ENCODE measurements at places on chromosomes 2 and 18. TPM values are rescaled to one million over a fixed set of nuclear protein-coding genes. Genes with fewer than 3 reads are reported as not detected.

DNA sequence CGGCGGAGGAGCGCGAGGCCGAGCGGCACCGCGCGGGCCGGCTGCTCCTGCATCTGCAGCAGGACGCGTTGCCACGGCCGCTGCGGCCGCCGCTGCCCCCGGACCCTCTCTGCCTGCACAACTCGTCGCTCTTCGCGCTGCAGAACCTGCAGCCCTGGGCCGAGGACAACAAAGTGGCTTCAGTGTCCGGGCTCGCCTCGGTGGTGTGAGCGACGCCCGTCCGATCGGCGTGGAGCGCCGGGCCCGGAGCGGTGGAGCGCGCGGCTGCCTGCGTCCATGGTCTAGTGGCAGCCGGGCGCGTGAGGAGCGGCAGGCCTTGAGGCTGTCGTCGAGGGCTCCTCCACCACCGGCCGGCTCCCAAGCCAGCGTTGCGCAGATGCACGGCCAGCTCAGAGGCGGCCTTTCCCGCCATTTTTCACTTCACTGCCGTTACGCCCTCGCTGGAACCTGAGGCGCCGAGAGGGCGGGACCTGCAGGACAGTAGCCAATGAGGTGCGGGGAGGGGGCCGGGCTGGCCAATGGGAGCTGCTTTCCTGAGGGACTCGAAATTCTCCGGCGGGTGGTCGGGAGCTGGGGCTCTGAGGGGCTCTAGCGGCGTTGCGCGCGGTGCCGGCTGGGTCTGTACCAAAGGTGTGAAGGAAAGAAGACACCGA is 1.9 kb downstream of the TLX2 start:
- no peak overlapping the region for H3K27ac ChIP-seq
- peak overlapping the region; percentile 57 for H3K4me3 ChIP-seq
- H3K4me1 ChIP-seq, result peaks cover 15% of the 10 kb centered on the region
- peaks cover 100% of the 10 kb centered on the region for H3K27me3 ChIP-seq
- no peaks in the 10 kb centered on the region for H3K36me3 ChIP-seq
- DNase-seq, result peak; percentile 95

Gene GPR35
- total RNA-seq, result 0.39 TPM

DNA sequence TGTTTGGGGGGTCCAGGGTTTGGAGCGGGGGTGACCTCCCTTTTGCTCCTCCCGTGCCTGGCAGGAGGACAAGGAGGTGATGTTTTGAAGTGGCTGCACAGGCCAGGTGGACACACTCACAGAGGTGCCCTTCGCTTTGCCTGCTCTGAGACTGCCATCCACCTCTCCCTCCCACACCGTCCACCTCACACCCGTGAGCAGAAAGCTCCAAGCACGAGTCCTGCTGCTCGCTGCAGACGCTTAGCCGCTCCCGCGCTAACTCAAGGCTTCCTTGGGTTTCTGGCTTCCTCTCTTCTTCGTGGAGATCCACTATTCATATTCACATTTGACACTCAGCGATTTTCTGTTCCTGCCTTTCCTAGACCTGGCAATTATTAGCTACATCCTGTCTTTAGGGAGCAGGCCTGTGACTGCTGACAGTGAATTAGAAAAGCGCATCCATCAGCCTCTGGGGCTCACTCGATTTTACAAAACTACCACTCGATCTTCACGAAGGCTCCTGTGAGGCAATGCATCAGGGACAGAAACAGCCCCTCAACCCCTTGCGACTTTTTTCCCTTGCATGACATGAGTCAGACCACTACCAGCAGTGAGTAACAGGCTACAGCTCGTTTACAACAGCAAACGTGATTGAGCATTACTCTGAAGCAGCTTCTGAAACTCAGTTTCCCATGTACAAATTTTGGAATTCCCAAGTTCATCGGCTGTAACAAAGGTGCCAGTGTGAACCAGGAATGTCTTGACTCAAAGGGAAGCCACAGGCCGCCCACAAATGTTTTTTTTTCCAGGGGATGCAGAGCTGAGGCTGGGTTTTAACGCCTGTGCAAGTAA is 238.7 kb upstream of the SOX11 start:
- H3K27ac ChIP-seq, result no peak overlapping the region
- no peak for DNase-seq
- no peaks in the 10 kb centered on the region for H3K27me3 ChIP-seq

DNA sequence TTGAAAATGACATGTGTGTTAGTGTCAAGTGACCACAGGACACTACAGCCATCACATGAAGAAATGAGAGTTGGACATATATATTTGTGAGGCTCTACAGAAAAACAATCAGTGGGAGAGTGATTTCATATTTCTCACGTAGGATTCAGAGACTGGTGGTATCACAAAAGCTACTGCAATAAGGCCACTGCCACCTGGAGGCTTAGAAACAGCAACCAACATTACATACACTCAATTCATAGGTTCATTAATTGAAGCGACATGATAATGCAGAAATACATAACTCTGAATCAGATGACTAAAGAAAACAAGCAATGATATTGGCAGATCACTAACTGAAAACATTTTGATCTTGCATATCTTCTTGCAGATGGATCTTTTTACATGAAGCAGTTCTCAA is 248.1 kb upstream of the KLHL14 start:
- no peaks in the 10 kb centered on the region for H3K36me3 ChIP-seq
- no peaks in the 10 kb centered on the region for H3K4me1 ChIP-seq
- no peak overlapping the region for H3K27ac ChIP-seq
- no peak overlapping the region for H3K4me3 ChIP-seq
- no peaks in the 10 kb centered on the region for H3K27me3 ChIP-seq

DNA sequence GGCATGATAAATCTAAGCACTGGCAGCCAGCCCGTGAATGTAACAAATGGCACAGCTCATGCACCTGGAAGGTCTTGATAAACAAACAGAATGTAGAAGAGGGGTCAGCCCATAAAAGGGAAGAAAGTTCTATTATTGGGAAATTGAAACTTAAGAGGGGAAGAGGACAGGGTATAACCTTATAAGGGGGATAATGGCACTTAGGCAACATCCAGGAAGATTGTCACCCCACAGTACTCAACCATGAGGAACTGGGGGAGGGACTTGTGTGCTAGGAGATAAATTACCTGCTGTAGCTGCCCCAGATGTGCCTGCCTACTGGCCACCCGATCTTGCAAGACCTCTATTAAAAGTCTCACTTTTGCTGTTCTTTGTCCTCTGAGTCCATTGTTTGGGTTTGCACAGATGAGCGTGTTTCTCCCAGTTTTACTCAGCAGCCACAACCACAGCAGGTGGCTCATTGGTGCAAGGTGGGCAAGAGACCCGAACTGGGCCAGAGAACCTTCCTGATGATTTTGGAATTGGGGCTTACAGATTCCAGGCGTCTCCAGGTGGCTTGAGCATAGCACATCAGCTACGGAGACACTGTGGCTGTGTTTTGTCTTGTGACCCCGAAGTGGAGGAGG is 79.0 kb upstream of the TAF1B start:
- H3K4me1 ChIP-seq, result peaks cover 7% of the 10 kb centered on the region
- H3K4me3 ChIP-seq, result no peak overlapping the region
- H3K27me3 ChIP-seq, result no peaks in the 10 kb centered on the region
- DNase-seq, result no peak

GRCh38 chr2:200962811-200963123 is 693 bp downstream of the ORC2 start:
- no peaks in the 10 kb centered on the region for H3K27me3 ChIP-seq
- H3K4me1 ChIP-seq, result peaks cover 21% of the 10 kb centered on the region
- H3K27ac ChIP-seq, result peak overlapping the region; percentile 83

GRCh38 chr18:59961070-59961469 is 61.3 kb downstream of the PMAIP1 start:
- DNase-seq, result no peak
- H3K27ac ChIP-seq, result no peak overlapping the region
- no peaks in the 10 kb centered on the region for H3K27me3 ChIP-seq
- H3K4me3 ChIP-seq, result no peak overlapping the region
- H3K4me1 ChIP-seq, result no peaks in the 10 kb centered on the region

- no peaks in the 10 kb centered on the region for H3K4me1 ChIP-seq
- no peak for DNase-seq
- no peak overlapping the region for H3K27ac ChIP-seq
- H3K36me3 ChIP-seq, result no peaks in the 10 kb centered on the region
Measured at GRCh38 chr2:524442-524841, 152.8 kb downstream of the TMEM18 start.

Gene SLC20A1
- 84.3 TPM for total RNA-seq

- H3K36me3 ChIP-seq, result no peaks in the 10 kb centered on the region
- H3K27me3 ChIP-seq, result no peaks in the 10 kb centered on the region
- no peaks in the 10 kb centered on the region for H3K4me1 ChIP-seq
- DNase-seq, result peak; percentile 86
- no peak overlapping the region for H3K27ac ChIP-seq
Measured at GRCh38 chr2:240640939-240641338, 15.7 kb downstream of the GPR35 start.

DNA sequence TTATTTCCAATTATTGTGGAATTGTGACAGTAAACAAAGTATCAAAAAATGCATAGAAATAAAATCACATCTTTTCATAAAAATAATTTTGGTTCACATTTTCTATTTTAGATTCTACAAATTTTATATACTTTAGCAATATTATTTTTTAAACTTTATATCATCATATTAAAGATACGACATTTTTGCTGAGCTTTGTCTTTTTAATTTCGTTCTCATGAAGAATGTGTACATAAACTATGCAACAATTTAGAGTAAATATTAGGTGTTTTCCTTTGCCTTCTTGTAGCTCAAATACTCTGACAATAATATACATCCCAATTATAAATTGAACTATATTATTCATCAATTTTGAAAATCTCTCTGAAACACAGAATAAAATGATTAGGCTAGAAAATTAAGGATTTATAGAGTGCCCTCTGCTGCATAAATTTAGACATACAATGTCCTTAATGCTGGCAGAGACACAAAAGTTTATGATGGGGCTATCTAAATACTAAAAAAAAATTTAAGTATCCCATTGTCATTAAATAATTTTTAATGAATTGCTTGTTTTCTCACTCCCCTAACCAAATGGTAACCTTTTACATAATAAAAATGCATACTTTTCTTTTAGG is 45.7 kb downstream of the CCDC102B start:
- H3K27ac ChIP-seq, result no peak overlapping the region
- no peaks in the 10 kb centered on the region for H3K36me3 ChIP-seq
- H3K4me1 ChIP-seq, result 0 out of 2 replicates have a peak, but pooled peaks cover 6% of the 10 kb centered on the region
- no peaks in the 10 kb centered on the region for H3K27me3 ChIP-seq

- no peak overlapping the region for H3K27ac ChIP-seq
- no peak overlapping the region for H3K4me3 ChIP-seq
- H3K4me1 ChIP-seq, result no peaks in the 10 kb centered on the region
- no peaks in the 10 kb centered on the region for H3K36me3 ChIP-seq
Measured at GRCh38 chr2:239278941-239279365, 121.9 kb downstream of the HDAC4 start.
